Neural crest cell (in vitro differentiated cells): ENCODE measurements at places on chromosomes 5 and 9. TPM values are rescaled to one million over a fixed set of nuclear protein-coding genes. Genes with fewer than 3 reads are reported as not detected.
A peak's percentile ranks its signal among the peaks of the same experiment; 100 is the strongest.

Gene PTPN3
- total RNA-seq = 1.1 and 1.3 TPM in 2 replicates

DNA sequence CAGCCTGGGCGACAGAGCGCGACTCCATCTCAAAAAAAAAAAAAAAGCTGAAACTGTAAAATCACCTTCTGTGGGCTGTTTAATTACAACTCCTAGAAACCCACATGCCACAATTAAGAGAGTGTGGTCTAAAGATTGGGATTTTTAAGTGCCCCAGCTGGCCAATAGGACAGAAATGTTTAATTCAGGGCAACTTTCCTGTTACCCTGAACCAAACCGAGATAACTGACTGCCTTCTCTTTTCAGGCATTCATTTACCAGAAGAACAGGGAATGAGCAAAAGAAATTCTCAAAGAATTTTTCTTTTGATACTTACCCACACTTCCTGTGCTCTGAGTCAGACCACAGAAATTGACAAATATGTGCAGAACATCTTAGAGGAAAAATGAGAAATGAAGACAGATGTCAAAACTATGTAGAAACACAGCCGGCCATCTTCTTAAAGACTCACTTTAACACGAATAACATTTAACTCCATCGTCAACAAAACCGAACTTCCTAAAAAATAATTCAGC lies 221.3 kb upstream of the DAPK1 start:
- no peaks in the 10 kb centered on the region for H3K27me3 ChIP-seq
- DNase-seq = no peak
- H3K4me1 ChIP-seq = peaks cover 4% of the 10 kb centered on the region
- H3K27ac ChIP-seq = no peak overlapping the region
- no peak overlapping the region for H3K4me3 ChIP-seq
- no peaks in the 10 kb centered on the region for H3K36me3 ChIP-seq

- no peak overlapping the region for H3K4me3 ChIP-seq
- no peak for DNase-seq
- H3K27me3 ChIP-seq = peaks cover 3% of the 10 kb centered on the region
- H3K27ac ChIP-seq = no peak overlapping the region
Measured at GRCh38 chr5:1860949-1861348, 21.8 kb downstream of the IRX4 start.

- no peak overlapping the region for H3K4me3 ChIP-seq
- no peak overlapping the region for H3K27ac ChIP-seq
- no peaks in the 10 kb centered on the region for H3K4me1 ChIP-seq
- no peak for DNase-seq
- H3K36me3 ChIP-seq = no peaks in the 10 kb centered on the region
Measured at GRCh38 chr9:3968891-3969290, 331.0 kb downstream of the GLIS3 start.

Gene PPP2CA
- 197 and 212 TPM in 2 replicates for total RNA-seq

GRCh38 chr9:136107155-136107952 lies 11.3 kb downstream of the TMEM250 start:
- H3K4me3 ChIP-seq = peak overlapping the region; percentile 19
- no peak for DNase-seq
- peaks cover 11% of the 10 kb centered on the region for H3K4me1 ChIP-seq
- no peak overlapping the region for H3K27ac ChIP-seq

Gene WDR38
- total RNA-seq = not detected in 2 replicates

Gene CEL
- 3.5 and 3.6 TPM in 2 replicates for total RNA-seq

GRCh38 chr5:59152701-59153245 lies 569.9 kb downstream of the RAB3C start:
- no peaks in the 10 kb centered on the region for H3K36me3 ChIP-seq
- DNase-seq = no peak
- H3K27me3 ChIP-seq = no peaks in the 10 kb centered on the region
- H3K4me3 ChIP-seq = no peak overlapping the region

GRCh38 chr5:79295029-79295428 lies 59.1 kb downstream of the JMY start:
- no peaks in the 10 kb centered on the region for H3K36me3 ChIP-seq
- no peaks in the 10 kb centered on the region for H3K4me1 ChIP-seq
- H3K4me3 ChIP-seq = no peak overlapping the region

DNA sequence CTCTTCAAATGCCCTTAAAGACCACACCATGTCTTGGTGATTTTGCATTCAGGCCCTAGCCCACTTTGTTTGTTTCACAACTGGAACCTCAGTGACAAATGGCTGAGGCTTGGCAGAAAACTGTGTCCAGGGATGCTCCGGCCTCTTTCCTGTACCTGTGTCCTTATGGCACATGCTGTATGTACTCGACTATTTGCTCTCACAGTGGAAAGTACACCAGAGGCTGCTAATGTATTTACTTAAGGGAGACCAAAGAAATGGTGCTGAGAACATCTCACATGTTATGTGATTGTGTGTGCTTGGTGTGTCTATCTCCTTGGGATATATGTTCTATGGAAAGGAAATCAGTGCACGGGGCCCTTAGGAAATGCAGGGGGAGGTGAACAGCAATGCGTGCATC lies 263.3 kb downstream of the GADD45G start:
- no peak for DNase-seq
- no peaks in the 10 kb centered on the region for H3K27me3 ChIP-seq
- no peak overlapping the region for H3K4me3 ChIP-seq

- no peak overlapping the region for H3K27ac ChIP-seq
- DNase-seq = no peak
- peaks cover 10% of the 10 kb centered on the region for H3K36me3 ChIP-seq
- H3K4me1 ChIP-seq = peaks cover 19% of the 10 kb centered on the region
- no peaks in the 10 kb centered on the region for H3K27me3 ChIP-seq
Measured at GRCh38 chr5:141973871-141974595, 5.1 kb downstream of the RNF14 start.

DNA sequence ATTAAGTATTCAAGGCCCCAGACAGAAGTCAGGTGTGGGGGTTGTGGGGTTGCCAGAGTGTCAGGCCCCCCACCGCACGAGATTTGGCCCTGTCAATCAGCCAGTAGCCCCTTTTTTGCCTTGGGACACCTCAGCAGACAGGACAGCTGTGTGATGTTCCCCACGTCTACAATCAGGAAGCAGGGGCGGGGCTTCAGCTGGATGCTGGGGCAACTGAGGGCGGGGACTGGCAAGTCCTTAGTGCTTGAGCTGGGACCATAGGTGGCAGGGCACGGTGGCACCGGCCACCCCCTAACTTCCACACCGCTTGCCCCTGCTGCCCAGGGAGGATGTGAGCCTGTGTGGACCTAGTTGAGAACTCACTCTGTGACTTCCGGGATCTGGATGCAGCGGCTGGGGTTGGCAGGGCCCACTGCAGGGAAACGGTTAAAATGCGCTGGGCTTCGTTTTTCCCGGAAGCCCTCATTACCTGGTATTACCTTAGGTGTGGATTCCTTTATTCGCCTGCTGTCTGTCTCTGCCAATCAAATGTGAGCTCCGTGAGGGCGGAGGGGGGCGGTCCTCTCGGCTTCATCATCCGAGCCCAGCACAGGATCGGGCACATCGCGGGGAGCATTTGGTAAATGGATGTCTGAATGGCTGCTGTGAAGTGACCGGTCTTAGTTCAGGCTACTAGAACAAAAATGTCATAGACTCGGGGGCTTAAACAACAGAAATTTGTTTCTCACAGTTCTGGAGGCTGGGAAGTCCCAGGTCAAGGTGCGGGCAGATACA lies 7.5 kb upstream of the GTF3C5 start:
- peaks cover 22% of the 10 kb centered on the region for H3K27me3 ChIP-seq
- no peak overlapping the region for H3K27ac ChIP-seq
- peaks cover 16% of the 10 kb centered on the region for H3K4me1 ChIP-seq
- H3K4me3 ChIP-seq = no peak overlapping the region

Gene C9orf50
- total RNA-seq = 0.26 and 0.27 TPM in 2 replicates

GRCh38 chr9:94685359-94685758 lies 41.1 kb upstream of the AOPEP start:
- H3K4me3 ChIP-seq = no peak overlapping the region
- peaks cover 2% of the 10 kb centered on the region for H3K27me3 ChIP-seq
- H3K36me3 ChIP-seq = no peaks in the 10 kb centered on the region
- no peak for DNase-seq

Gene COL5A1
- 18.6 and 19.4 TPM in 2 replicates for total RNA-seq

DNA sequence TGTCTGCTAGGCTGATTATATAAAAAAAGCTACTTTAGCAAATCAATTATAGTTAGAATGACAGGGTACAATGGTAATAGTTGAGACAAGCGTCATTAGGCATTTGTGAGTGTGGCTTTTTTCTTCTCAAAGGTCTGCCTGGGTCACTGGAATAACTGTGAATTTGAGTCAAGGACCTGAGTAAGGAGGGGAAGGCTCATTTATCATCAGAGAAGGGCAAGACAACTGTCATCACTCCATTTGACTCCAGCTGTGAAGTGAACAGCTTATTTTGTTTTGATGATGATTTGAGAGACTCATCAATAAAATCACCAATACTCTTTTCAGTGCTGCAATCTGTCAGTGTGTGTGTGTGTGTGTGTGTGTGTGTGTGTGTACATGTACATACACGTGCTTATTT lies 118.6 kb downstream of the MAT2B start:
- peaks cover 5% of the 10 kb centered on the region for H3K4me1 ChIP-seq
- H3K4me3 ChIP-seq = no peak overlapping the region
- DNase-seq = no peak
- peak overlapping the region; percentile 19 for H3K27ac ChIP-seq
- H3K27me3 ChIP-seq = no peaks in the 10 kb centered on the region
- no peaks in the 10 kb centered on the region for H3K36me3 ChIP-seq

GRCh38 chr9:113148781-113149510 lies 1.9 kb upstream of the SLC31A2 start:
- peak overlapping the region; percentile 61 for H3K4me3 ChIP-seq
- no peak overlapping the region for H3K27ac ChIP-seq
- peaks cover 7% of the 10 kb centered on the region for H3K27me3 ChIP-seq

DNA sequence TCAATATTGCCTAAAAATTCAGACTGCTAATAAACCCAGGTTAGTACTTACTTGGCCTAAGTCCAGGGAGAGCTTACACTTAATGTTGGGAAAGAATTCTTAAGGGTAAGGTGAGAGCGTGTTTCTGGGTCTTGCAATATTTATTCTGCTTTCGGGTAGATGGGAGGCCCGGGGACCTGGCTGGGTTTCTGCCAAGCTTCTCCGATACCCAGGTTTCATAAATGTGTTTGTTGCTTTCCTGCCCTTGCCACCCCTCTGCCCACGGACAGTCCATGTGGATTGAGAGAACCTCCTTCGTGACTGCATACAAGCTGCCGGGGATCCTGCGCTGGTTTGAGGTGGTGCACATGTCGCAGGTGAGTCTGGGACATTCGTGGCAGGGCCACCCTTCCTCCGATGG lies 48.4 kb upstream of the FOXI1 start:
- H3K27me3 ChIP-seq = no peaks in the 10 kb centered on the region
- no peaks in the 10 kb centered on the region for H3K36me3 ChIP-seq
- DNase-seq = no peak

Gene RIC1
- 21.6 and 22.4 TPM in 2 replicates for total RNA-seq

DNA sequence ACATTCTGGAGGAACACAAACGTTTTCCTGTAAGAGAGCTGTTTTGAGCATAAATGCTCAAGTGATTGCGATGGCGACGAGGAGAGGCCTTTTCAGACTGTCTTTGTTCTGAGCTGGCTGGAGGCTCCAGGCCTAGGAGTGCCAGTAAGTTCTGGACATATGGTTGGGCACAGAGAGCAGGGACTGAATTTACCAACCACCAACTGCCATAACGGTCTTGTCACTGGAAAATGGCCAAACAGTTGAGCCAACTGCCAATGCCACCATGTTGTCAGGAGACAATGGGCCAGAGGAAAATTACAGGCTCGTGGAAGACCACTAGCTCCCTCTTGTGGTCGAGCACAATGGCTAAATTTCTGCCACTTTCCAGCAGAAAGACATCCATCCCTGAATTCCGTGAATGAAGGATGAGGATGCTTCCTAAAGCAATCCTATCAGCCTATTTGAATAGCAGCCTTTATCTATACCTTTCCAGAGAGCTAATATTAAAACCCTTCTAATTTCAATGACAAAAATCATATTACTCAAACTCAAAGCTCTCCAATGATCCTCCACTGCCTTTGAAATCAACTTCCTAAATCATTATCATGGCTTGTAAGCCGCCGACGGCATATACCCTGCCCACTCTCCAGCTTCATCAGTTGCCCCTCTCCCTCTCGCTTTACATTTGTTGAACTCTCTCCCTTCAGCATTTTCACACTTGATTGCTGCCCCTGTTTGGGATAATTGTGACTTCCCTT lies 66.9 kb upstream of the GLIS3 start:
- H3K4me3 ChIP-seq = no peak overlapping the region
- DNase-seq = peak; percentile 41
- H3K27ac ChIP-seq = peak overlapping the region; percentile 78
- no peaks in the 10 kb centered on the region for H3K36me3 ChIP-seq
- peaks cover 3% of the 10 kb centered on the region for H3K4me1 ChIP-seq
- H3K27me3 ChIP-seq = no peaks in the 10 kb centered on the region

Gene SLCO4C1
- total RNA-seq = 3.9 TPM in 2 replicates

DNA sequence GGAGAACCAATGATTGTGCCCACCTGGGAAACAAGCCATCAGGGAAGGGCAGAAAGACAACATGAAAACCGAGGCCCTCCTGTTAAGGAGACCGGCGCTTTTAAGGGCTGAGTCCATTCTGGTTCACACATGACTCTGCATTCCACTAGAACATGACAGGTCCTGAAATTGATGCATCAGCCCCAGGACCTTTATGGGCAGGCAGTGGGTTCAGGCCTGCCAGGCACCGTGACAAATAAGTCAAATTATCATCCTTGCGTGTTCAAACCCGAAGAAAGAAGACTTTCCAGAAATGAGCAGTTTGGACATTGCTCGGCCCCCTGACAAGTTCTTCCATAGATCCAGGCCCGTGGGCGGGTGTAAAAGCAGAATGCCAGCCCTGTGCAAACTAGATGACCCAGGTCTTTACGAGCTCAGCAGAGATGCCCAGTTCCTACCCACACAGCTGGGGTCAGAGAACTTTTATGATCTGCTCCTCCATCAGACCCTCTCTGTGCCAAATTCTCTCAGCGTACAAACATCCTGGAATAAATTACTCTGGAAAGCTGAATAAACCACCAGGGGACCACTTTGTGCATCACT lies 295.5 kb upstream of the WWC1 start:
- no peak overlapping the region for H3K27ac ChIP-seq
- peaks cover 7% of the 10 kb centered on the region for H3K36me3 ChIP-seq
- no peak overlapping the region for H3K4me3 ChIP-seq
- peaks cover under 1% of the 10 kb centered on the region for H3K4me1 ChIP-seq
- DNase-seq = no peak

- H3K36me3 ChIP-seq = no peaks in the 10 kb centered on the region
- H3K4me3 ChIP-seq = no peak overlapping the region
- no peaks in the 10 kb centered on the region for H3K27me3 ChIP-seq
- H3K27ac ChIP-seq = no peak overlapping the region
- H3K4me1 ChIP-seq = peaks cover 5% of the 10 kb centered on the region
- no peak for DNase-seq
Measured at GRCh38 chr9:116094846-116095245, 58.7 kb upstream of the PAPPA start.

Gene SURF6
- total RNA-seq = 22.4 and 23.9 TPM in 2 replicates

DNA sequence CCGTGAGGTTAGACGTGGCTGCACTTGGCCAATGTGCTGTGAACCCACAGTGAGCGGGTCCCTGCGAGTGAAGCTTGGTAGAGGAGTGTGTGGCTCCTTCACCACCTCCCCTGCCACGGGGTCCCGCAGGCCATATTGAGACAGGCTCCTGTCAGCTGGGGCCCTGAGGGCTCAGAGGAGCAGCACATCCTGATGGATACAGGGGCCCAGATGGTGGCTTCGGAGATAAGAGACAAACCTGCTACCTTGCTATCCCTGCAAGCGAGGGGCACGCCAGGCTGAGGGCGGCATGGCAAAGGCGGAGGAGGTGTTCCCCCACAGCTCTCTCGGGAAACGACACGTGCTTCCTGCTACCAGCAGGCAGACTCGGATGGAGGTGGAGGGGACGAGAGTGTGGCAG lies 33.1 kb downstream of the SLC6A3 start:
- no peak overlapping the region for H3K27ac ChIP-seq
- no peaks in the 10 kb centered on the region for H3K36me3 ChIP-seq
- H3K4me1 ChIP-seq = peaks cover 3% of the 10 kb centered on the region
- no peak overlapping the region for H3K4me3 ChIP-seq
- peaks cover 18% of the 10 kb centered on the region for H3K27me3 ChIP-seq
